ENCODE measurements at places on chromosomes 12 and 14. TPM values are rescaled to one million over a fixed set of nuclear protein-coding genes. Genes with fewer than 3 reads are reported as not detected.

The DCTN2 gene
- 80.9 TPM for total RNA-seq

The CPNE6 gene
- total RNA-seq = not detected

- H3K36me3 ChIP-seq = peaks cover 80% of the 10 kb centered on the region
These were observed 5.5 kb downstream of the NOPCHAP1 start for GRCh38 chr12:104991565-104992128.

The C14orf93 gene
- 8.2 TPM for total RNA-seq

DNA sequence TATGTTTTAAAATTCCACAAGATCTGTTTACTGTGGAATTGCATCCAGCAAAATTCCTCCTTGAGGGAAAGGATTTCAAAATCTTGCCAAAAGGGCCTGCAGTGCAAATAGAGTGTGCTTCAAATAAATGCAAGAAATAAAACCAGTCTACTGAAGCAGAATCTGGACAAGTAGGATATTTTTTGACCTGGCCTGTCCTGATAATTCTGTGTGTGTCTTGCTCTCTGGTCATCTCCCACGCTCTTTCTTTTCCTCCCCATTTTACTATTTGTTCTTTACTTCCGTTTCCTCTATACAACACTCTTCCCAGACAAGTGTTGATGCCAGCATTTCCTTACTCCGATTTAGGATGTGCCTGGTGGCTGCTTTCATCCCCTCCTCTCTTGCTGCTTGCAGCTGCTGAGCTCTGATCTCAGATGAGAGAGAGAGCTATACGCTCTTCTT, 115.9 kb downstream of the GPR135 start:
- no peak overlapping the region for H3K4me3 ChIP-seq
- H3K4me1 ChIP-seq = no peaks in the 10 kb centered on the region
- DNase-seq = no peak
- no peaks in the 10 kb centered on the region for H3K27me3 ChIP-seq

The CCDC177 gene
- 0.05 TPM for total RNA-seq

The KRT72 gene
- not detected for total RNA-seq
